GM13977 (cell line): ENCODE measurements at places on chromosomes 1 and 21.

DNA sequence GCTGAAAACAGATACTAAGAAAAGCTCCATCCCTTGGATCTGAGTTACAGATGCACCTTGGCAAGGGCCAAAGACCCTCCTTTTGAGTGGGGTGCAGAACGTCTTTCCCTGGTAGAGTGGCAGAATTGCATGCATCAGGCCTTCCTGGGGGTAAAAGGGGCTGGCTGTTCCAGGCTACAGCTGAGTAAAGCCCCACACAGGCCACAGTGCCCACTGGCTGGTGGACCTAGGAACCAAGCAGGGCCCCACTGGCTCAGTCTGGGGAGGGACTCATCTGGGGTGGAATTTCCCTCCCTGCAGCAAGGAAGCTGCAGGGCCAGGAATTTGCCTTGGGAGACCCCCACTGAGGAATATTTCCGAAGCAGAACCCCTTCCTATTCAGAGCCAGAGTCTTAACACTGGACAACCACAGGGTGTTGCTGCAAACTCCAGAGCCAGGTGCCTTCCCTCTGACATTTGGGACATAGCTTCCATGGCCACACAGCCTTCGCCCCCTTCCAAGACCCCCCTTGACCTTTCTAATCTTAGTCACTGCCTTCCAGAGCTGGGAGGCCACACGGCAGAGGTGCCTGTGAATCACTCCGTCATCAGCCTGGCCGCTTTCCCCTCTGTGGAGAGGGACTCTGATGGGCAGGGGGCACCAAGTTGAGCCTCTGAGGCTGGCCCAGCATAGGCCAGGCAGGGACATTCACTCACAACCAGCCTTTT, 52.5 kb downstream of the LACTBL1 start:
- no peak for DNase-seq

DNA sequence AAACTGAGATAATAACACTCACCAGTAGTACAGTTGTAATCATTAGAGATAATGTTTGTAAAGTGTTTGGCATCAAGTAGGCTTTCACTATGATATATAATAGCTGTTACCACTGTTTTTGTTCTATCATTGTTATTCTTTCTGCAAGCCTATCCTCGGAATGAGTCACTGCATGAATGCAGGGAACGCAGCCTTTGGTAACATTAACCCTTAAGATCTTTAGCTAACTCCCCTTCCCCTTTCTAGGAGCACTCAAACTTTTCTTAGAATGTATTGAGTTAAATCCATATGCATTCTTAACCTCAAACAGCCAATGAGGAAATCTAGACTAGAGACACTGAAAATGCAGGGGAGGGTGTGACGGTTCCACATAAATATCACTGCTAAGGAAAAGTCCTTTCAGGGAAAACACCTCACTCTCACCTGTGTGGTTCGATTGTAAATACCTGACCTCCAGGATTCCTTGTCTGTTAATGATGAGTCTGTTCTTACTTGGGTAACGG, 467.3 kb downstream of the SETD4 start:
- no peak for DNase-seq

DNA sequence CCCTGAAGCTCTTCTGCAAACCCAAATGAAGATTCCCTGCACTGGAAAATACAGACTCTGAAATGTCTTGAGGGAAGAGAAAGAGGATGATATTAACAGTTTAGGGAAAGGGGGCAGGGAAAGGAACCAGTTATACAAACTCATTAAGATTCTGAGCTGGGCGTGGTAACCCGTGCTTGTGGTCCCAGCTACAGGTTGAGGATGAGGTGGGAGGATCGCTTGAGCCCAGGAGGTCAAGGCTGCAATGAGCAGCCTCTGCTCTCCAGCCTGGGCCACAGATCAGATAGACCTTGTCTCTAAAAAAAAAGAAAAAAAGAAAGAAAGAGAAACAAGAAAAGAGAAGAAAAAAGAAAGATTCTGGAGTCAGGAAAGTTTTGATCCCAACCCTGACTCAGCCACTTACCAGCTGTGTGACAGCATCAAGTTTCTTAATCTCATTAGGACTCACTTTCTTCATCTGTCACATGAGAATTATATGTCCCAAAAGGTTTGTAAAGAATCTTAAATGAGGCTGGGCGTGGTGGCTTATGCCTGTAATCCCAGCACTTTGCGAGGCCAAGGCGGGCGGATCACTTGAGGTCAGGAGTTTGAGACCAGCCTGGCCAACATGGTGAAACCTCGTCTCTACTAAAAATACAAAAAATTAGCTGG, 53.9 kb downstream of the OPTC start:
- DNase-seq = no peak

DNA sequence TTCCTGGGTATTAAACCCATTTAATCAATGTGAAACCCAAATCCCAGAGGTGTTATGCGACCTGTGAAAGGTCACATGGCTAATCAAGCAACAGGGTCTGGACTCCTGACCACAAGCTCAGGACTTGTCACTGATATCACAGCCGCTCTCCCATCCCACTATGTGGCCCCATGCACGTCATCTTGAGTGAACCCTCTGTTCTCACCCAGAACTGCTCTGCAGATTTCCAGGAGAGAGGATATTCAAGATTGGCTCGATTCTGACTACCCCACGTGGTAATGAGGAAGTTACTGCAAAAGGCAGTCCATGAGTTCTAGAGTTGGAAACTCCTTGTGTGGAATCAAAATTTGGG, 173.5 kb upstream of the ETV3 start:
- DNase-seq = no peak

DNA sequence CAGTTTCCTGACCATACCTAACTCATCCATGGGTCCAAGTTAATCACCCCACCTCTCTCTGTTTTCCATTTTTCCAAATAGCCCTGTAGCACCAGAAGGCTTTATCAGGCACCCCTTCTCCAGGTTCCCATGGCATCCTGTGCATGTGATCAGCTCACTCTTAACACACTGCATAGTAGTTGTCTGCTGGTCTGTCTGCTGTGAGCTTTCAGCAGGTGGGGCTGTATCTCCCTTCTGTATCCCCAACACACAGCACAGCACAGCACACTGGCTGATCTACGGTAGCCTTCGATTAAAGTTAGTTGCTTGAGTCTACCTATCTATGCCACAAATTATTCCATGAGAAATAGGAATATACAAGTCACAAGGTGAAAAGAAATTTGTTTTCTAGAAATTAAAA, 54.3 kb upstream of the C1orf198 start:
- DNase-seq = no peak

DNA sequence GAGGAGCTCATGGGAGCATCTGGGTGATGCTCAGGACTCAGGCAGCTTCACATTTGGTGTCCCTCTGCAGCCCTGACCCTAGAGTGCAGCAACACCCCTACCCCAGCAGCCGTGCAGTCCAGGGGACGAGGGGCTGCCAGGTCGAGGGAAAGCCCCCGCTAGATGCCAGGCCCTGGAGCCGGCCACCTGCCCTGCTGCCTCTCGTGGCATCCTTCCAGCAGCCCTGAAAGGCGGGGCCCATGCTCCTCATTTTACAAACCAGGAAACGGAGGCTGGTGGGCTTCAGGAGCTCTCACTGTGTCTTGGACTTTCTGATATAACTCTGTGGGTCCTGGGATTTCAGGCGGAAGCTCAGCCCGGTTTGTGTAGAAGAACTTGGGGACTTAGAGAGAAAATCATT, 120.5 kb upstream of the WNT4 start:
- no peak for DNase-seq

DNA sequence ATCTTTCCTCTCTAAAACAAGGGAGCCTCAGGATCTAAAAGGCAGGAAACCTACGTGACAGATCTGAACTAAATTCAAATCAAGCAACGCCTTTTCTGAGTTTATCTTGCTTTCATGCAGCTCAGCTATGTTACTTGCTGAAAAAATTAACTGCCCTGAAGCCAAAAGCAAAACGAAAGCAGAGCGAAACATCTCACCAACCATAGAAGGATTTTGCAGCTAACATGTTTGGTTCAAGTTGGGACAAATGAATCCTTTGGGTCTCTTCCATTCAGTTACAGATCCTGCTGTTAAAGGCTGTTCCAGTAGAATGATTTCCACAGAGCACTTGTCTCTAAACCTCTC, 482 bp downstream of the SLC2A5 start:
- DNase-seq = no peak

DNA sequence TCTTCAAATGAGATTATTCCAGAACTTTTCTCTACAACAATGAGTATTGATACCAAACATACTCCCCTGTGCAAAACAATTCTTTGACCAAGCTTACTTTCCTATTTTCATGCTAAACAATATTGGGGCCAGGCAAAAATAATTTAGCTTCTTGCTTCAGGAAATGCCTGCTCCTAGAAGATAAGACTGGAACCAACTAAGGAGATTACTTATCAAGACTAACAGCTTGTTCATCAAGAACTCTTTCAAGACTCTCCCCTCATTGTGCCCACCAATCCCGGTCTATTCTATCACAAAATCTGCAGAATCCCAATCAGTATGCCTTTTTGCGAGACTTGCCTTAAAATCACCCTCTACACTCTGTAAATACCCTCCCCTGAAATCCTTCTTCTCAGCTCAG, 536.6 kb downstream of the RWDD3 start:
- no peak for DNase-seq

DNA sequence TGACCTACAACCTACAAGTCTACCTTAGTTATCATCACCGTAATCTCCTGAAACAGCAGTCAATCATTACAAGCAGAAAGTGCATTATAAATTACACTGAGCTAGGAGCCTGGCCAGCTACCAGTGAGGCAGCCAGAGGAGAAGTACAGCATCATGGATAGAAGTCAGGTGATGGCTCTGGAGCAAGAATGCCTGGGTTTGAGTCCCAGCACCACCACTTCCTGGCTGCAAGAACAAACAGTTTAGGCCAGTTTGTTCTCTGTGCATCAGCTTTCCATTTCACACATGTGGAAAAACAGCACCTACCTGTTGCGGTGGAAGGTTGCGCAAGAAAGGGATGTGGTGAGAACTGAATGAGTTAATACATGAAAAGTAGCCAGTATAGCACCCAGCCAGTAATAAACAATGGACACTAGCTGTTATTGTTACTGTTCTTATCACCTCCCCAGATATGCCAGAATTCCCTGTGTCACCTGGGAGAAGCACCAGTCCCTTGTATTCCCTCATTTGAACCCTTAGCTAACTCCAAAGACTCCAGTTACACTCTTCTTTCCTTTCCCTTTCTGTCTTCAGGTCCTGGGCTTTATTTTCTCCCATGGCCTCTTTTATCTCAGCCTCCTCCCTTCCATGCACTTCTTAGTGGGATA, 9.0 kb downstream of the CREG1 start:
- DNase-seq = no peak

- no peak for DNase-seq
Measured at GRCh38 chr1:46153732-46154131, 21.2 kb upstream of the TSPAN1 start.

GRCh38 chr1:164683235-164683634, 124.3 kb downstream of the PBX1 start:
- DNase-seq = no peak

DNA sequence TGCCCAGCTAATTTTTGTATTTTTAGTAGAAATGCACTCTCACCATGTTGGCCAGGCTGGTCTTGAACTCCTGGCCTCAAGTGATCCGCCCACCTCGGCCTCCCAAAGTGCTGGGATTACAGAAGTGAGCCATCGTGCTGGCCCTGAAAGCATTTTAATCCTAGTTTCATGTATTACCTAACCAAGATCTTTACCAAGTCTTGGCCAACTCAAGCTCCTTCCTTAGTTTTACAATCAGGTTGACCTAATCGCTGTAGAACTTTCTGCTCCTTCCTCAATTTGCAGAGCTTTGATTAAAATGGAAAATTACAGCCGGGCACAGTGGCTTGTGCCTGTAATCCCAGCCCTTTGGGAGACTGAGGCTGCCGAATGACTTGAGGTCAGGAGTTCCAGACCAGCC, 3.2 kb upstream of the TMEM63A start:
- DNase-seq = no peak

DNA sequence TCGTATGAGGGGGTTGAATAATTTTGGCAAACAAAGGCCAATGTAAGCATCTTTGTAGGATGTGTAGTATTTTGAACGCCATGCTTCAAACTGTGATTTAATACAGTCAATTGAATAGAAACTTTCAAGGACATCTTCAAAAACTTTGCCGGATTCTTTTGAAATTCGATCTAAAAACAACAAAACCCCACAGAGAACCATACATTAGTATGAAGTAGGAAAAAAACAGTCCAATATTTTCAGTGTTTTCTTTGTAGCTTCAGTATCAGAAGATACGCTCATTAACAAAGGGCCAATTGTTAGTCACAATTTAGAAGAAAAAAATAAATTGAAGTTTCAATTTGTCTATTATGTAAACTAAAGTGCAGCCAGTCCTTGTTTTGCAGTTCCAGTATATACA, 20.7 kb upstream of the SYNJ1 start:
- no peak for DNase-seq

DNA sequence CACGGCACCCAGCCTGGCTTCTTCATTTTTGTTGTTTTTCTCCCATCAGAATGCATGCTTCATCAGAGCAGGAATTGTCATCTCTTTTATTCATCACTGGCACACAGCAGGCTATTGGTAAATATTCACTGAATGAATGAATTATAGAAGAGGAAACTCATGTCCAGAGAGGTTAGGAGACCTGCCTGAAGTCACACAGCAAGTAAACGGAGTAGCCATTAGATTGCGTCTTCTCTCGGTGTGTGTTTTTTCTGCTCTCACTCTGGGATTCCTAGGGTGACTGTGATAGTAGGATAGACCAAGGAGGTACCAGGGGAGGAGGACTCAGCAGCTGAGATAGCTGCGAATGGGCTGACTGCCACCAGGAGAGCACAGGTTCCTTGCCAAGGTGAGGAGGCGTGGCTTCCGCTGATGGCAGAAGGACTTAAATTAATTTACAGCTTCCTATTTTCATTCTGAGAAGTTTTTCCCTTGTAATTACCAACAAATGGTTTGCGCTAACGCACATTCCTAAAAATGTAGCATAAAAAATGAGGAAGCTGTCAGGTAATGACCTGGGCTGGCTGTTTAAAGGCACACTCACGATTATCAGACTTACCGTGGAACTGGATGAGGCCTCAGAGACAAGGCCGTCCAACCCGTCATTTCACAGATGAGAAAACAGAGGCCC, 4.5 kb upstream of the NCMAP start:
- DNase-seq = no peak

DNA sequence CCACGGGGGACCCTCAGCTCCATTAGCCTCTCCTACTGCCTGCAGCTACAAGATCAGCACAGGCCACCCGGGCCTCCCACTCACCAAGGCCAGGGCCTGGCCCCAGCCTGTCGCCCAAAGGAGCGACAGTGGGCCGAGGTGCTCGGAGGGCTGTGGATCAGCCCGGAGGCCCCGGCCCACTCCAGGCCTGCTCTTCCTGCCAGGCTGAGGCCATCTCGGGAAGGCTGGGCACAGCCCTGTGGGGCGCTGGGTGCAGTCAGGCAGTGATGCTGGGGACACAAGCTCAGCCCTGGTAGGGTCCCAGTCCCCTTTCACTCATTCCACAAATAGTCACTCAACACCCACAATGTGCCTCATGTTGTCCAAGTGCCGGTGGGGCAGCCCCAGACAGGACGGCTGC, 58.8 kb downstream of the CASZ1 start:
- DNase-seq = no peak

DNA sequence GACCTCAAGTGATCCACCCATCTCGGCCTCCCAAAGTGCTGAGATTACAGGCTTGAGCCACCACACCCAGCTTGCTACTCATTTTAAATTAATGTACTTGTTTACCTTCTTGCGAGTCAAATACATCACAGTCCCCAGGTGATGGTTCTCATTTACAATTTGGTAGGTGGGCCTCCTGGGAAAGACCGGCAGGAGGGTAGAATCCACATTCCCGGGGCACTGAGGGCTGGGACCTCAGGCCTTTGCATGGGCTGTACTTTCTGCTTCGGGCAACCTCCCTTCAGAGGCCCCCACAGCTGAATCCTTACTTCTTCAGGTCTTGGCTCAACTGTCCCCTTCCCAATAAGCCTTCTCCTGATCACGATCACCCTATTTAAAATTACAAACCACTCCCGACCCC, 165.5 kb downstream of the KAZN start:
- DNase-seq = no peak
